ENCODE measurements at places on chromosomes 3 and 15.
A peak's percentile ranks its signal among the peaks of the same experiment; 100 is the strongest.

GRCh38 chr3:19543212-19543841 lies 390.7 kb downstream of the EFHB start:
- no peak for DNase-seq

- peak; percentile 74 for DNase-seq
These were observed 7.4 kb downstream of the HMCES start for GRCh38 chr3:129286081-129286480.

- no peak for DNase-seq
These were observed 62.5 kb downstream of the FAM43A start for GRCh38 chr3:194748225-194748624.

- no peak for DNase-seq
These were observed 4.3 kb downstream of the PTH1R start for GRCh38 chr3:46881596-46882376.

DNA sequence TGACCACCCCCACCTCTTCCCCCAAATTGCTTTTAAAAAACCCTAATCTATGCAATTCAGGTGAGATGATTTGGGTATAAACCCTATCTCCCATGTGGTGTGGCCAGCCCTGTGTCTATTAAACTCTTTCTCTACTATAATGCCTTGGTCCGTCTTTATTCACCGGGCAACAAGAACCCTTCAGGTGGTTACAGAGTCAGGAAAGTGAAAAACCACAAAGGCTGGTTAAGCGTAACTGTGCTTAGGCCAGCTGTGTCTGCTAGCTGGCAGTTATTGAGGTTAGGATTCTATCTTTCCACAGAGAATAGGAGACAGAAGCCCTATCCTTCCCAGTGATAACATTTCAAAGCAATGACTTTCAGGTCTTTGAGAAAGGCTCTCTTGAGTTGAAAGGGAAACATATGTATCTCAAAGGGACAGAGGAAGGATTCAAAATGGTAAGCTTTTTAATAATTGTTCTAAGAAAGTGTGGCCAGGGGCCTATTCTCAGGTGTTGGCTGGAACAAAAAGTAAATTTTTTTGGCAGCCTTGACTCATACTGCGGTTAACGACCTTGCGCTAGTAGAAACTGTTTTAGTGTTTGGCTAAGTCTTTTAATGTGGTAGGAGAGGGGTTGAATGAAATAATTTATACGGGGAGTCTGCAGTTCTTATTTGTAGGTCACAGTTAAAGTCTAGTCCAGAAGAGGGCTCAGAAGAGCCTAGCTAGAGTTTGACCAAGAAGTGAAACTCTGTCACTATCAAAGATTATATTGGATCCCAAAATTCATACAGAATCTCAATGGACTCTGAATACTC lies 89.0 kb downstream of the NPAP1 start:
- DNase-seq = no peak

DNA sequence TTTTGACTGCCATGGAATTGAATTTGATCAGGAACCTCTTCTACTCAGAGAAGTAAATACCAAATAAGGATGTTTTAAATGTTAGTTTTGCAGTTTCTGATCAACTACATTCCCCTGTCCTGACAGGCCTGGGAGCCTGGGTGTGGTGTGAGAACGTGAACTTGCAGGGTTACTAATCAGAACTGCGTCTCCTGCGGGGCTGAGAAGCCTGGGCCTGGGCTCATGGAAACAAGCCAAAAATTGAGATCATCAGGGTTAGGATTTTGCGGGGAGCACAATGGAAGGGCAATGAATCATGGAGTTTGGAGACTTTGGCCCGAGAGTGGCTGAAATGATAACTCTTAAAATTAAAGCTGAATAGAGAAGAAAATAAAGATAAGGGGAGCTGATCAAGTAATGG lies 47.8 kb upstream of the C3orf70 start:
- no peak for DNase-seq

DNA sequence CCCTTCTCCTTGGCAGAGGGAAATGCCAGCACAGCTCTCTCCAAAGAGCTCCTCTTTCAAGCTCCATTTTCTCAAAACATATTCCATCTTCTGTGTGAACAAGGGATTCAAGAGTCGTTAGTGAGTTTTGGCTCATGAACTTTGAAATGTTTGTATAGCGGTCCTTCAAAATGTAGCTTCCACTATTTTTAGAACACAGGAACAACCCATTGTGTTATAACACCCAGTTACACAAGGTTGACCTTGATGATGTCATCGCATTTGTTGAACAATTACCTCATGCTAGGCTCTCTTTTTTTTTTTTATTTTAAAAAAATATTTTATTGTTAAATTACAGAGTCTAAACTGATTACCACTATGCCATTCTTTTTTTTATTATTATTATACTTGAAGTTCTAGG lies 251.7 kb downstream of the THSD4 start:
- no peak for DNase-seq

DNA sequence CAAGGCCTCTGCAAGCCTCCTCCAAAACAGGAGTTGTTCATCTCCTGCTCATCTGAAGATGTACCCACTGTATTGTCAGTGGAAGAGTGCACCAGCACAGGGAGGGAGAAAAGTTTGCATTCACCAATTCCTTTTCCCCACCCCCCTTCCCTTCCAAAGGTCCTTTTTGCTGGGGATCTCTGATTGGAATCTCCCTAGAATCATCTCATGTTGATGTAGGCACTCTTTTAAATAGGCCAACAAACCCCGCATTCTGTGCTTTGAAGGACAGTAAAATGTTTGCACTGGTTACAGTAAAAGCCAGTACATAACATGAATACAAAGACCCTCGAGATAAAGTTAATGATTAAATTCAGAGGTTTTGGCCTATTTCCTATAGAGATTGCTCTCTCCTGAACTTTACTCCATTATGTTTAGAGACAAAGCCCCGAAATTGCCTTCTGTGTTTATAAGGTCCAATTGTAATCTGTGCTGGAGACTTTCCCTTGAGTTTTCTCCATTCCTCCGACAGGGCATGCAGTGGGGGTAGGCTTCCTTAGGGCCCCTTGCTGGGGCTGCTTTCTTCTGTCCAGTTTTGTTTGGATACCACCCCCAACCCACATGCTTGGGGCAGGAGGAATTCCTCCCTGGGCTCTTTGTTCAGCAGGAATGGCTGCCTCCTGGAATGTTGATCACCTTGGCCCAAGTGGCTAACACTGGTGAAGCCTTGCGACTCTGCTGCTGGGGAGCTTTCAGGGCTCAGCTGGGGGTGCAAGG lies 22.5 kb downstream of the TRIM71 start:
- DNase-seq = no peak

GRCh38 chr15:31574766-31575165 lies 248.1 kb downstream of the KLF13 start:
- DNase-seq = no peak

DNA sequence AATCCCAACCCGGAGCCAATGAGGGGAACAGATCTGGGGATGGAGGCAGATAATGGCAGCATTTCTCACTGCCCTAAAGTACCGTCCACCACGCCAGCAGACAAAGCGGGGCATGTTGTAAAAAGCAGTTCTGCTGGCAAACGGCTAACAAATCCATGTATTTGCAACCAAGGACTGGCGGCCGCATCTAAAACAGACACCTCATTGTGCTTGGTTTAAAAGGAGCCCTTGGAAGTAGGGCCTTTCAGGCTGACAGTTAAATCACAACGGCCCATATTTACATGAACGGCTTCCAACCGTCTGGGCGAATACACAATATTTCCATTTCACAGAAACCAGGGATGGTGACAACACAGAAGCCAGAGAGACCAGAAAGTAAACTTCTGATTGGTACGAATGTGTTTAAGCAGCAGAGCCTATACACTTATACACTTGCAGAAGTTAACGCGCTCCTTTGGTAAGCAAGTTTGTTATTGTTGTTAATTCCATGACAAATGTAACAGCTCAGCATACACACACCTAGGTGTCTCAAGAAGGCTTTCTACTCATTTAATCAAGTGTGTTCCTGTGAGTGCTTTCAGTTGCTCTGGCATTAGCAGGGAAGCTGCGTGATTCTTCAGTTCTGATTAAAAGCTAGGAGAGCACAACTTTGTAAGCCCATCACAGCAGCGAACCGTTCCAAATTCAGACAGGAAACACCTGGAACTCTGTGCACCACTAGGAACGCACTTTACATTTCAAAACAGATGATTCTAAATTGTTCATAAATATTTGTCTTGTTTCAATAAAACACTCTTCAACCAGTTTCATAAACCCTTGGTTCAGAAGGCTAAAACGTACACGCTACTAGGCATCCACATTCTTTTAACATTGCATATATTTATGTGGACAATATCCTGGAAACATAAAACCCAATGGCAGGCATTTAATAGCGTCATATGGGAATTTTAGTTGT lies 112.9 kb downstream of the PDZRN3 start:
- no peak for DNase-seq

DNA sequence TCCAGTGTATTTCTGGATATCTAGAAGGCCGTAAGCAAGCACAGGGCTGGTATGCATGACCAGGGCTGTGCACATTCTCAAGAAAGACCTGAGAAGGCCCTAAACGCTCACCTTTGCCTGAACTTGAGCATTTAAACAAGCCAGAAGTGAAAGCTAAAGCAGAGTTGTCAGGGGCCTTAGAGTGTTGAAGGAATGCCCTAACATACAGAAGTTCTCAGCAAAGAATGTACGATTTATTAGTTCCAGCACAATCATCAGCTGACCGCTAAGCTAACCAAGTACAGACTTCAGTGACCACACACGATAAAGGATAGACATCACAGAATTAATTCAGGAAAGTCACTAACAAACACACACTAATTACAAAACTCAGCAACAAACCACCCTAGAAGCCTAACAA lies 8.7 kb downstream of the HLTF start:
- DNase-seq = peak; percentile 59

DNA sequence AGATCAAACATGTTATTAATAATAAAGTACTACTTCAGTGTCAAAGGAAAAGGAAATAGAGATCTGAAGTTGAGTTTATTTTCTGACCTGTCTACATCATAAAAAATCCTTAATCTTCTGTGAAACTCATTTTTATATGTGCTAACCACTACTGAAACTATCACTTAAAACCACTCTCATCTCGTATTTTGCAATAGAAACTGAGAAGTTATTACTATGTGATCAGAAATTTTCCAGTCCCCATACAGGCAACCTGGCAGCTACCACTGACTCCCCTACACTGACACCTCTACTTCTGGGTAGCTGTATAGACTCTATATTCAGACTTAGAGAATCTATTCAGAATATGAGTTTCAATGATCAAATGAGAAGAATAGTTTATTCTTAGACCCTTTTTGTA lies 8.3 kb downstream of the HDGFL3 start:
- no peak for DNase-seq

- DNase-seq = no peak
These were observed 480.1 kb upstream of the ZNF385D start for GRCh38 chr3:22231061-22231460.

DNA sequence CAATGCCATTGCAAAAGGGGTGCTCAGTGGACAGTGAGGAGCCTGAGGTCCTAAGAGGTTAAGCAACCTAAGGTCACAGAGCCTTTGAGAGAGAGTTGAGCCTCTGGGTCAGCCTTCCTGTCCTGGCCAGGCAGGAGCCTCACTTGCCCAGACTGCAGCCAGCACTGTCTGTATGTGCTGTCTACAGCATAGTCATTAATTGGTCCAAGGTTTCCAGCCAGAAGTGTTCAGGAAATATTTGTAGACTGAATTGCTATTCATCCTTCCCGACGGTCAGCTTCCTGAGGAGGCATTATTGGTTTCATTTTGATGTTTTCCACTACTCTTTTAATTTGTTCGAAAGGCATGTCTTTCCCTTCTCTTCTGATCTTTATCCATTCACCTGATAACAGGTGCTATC lies 8.1 kb downstream of the SEC13 start:
- no peak for DNase-seq

DNA sequence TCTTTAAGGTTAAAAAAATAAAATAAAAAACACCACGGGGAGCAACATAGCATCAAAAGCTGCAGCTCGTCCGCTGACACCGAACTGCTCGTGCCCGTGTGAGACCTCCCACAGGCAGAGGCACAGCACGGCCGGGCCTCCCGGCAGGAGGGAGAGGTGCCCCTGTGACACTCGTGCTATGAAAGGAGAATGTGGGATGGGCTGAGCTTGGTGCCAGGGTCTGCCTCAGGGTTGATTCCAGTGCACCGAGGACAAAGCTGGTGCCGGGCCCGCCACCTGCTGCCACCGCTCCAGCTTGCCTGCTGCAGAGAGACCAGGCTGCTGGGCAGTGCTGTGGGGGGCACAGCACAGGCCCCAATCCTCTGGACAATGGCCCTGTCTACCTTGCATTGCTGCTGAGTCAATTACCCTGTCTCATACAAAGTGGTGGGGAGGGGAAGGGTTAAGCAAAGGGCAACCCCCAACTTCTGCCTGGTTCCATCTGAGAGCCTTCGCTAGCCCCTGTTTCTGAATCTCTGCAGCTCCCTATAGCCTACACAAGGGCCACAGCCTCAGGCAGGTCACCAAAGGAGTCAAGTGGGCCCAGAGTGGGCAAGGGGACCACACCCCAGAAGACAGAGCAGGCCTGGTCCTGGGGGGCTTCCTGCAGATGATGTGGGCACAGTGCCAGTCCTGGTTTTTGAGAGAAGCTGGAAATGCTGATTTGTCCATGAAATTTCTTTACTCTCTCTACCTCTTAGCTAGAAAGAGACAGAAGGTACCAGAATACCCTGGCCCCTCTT lies 74.0 kb upstream of the SNRPA1 start:
- no peak for DNase-seq

GRCh38 chr3:80097674-80098073 lies 329.9 kb upstream of the ROBO1 start:
- DNase-seq = no peak

DNA sequence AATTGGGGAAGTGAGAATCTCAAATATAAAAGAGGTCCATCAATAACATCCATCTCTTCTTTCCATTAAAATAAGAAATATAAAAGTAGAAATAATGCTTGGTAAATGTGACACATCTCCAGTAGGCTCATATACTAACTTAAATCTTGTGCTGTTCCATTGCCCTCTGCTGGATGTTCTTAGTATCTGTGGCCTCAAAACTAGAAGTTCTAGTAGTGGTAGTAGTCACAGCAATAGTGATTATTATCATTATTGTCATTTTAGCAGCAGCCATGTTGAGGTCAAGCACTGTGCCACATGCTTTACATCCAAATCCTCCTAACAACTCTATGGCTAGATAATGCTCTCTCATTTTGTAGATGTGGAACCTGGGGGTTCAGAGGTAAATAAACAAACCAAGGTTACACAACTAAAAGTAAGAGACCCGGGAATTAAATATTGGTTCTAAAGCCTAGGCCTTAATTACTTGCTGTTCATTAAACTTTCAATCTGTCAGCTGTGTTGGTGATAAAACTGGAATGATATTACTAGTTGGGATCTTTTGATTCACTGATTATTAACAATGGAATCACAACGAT lies 20.2 kb upstream of the BTLA start:
- DNase-seq = peak; percentile 53

DNA sequence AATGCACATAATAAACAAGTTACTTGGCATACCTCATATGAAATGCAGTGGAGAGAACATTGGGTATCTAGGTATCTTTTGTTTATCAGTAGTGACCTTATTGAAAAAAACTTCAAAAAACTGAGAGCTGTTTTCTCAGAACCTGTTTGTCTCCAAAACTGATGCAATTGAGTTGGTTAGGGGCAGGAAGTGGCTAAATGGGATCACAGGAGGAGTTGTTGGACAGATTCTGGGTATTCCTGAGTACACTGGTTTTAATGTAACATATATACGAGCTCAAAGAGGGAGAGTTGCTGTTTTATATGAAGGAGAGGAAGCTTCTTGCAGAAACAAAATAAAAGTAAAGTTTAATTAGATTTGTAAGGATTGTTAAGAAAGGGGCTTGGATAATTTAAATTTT lies 159.5 kb downstream of the C3orf70 start:
- DNase-seq = no peak

Measured in fibroblast of gingiva (primary cell).